ENCODE measurements at places on chromosomes 12 and 14.

- DNase-seq = no peak
Measured at GRCh38 chr12:21852251-21852650, 77.7 kb upstream of the KCNJ8 start.

GRCh38 chr14:75044752-75045151 is 6.5 kb downstream of the MLH3 start:
- DNase-seq = no peak

- no peak for DNase-seq
Measured at GRCh38 chr12:113059071-113059595, 2.6 kb downstream of the DTX1 start.

DNA sequence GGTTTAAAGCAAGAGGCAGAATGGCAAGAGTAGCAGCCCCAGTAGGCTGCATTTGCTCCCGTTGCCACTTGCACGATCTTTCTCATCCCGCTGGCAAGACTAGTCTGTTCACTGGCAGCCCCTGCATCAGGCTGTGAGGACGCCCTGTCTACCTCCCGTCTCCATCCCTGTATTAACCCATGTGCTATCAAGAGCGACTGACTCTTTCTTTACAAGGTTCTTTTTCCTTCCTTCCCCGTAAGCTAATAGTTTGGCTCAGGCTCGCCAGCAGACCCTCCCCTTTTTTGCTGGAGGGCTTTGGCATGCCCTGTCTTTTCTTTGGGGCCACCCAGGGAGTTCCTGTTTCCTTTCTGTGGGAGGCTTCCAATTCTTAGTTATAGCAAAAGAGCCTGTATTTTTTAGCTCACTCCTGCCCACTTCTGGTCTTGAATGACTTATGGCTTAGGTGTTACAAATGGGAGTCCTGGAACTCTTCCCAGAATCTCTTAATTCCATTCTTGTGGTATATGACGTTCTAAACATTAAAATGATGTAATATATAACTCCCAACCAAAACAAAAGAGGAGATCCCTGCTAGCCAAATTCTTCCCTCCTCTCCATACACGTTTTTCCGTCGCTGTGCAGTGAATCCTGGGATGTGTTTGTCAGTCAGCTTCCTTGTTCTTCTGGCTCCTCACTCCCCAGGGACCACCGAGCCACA is 149.0 kb downstream of the PRKCH start:
- no peak for DNase-seq

GRCh38 chr14:34012978-34013720 is 62.3 kb upstream of the EGLN3 start:
- no peak for DNase-seq

DNA sequence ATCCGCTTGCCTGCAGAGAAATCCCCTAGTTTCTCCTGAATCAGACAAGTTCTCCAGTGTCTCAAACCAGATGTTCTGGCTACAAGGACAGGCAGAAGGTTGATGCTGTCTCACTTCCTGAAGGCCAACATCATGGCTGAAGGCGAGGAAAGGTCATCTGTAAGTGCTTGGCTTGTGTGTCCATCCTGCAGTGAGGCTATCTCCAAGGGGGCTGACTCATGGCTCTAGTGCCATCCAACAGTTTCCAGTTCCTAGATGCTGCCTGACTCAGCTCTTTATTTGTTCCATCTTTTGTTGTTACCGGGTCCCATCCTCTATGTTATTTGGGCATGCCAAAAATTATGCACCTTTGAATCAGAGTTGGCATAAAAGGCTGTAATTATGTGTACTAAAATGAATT is 232.1 kb upstream of the TBX3 start:
- DNase-seq = no peak

GRCh38 chr14:59819446-59820088 is 51.0 kb downstream of the RTN1 start:
- DNase-seq = no peak

GRCh38 chr14:97158102-97158501 is 360.9 kb downstream of the VRK1 start:
- no peak for DNase-seq

DNA sequence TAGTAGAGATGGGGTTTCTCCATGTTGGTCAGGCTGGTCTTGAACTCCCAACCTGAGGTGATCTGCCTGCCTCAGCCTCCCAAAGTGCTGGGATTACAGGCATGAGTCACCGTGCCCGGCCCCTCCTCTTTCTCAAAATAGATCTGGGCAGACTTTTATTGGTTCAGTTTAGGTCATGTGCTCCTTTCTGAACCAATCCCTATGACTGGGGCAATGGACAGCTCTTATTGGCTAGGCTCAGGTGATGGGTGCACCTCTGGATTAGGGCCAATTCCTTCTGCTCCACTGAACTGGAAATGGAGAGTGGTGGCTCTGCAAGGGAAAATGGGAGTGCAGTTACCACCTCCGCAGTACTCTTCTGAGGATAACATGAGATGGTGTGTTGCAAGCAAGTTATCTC is 6.2 kb upstream of the ATP6V0A2 start:
- peak; percentile 29 for DNase-seq

DNA sequence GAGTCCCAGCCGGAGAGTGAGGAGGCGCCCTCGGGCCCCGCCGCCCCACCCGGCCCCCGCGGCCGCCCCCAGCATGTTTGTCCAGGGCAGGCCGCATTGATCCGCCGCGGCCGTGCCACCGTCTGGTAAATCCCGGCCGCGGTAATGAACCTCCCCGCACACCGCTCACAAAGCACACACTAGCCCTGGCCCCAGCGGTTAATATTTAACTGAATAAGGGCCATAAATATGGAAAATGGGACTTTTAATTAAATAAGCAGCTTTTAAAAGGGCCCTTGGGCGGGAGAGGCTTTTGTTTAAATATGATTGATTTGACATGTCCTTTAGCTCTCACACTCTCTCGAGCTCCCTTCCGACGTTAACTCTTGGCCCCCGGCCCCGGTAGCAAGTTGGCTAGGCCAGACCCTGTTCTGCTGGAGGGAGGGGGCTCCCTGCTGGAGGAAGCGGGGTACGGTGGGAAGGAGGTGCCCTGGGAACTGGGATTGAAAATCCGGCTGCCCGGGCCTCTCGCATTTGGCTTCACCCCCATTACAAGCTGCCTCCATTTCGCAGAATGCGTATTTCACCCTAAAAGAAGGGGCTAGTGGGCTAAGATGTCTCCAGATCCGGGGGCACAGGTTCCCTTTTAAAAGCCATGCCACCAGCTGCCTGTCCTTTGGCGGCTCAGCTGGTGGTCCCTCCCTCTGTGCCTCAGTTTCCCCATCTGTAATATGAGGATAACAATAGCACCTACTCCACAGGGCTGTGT is 199.8 kb downstream of the RBM19 start:
- no peak for DNase-seq

DNA sequence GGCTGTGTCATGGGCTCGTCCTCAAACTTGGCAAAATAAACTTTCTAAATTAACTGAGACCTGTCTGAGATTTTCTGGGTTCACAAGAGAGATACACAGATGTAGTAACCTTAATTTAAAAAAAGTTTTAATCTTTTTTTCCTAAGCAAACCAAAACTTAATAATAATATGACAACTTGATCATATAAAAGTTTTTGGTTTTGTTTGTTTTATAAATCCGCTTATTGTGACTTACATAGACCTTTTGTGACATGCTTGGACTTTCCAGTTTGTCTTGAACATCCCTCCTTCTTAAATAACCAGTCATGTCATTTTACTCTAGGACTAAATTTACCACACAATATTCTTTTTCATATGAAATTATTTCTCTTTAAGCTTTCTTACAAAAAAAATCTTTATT is 8.5 kb downstream of the RDH12 start:
- DNase-seq = no peak

DNA sequence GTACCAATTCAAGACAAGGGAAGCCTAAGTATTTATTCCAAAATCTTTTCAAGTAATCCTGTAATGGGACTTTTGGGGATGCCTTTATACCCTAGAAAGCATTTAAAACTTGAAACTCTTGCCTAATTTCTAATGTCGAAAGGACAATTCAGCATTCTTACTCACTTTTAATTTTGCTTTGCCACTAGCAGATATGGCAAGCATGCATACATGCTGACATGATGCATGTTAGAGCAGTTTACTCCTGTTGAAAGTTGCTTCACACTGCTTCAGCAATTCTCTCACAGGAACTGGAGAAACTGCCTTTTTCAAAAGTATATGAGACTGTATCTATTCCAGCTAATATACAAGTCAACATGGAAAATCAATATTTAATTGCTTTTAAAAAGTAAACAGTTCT is 79.9 kb downstream of the TAOK3 start:
- DNase-seq = no peak

DNA sequence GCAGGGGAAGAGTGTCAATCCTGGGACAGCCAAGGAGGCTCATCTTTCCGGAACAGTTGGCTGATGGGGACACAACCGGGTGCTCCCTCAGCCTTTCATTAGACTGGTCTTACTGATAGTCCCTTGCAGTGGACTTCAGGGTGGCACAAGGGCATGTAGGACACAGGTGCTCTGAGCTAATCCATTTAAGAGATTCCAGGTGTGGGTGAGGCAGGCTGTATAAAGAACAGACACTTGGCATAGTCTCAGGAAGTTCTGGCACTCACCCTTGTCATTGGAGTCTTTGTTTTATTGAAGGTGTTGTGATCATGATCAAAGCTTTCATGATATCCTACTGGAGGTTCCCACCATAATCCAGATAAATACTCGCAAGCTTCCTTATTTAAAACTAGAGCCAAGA is 341.6 kb downstream of the EMP1 start:
- DNase-seq = no peak

DNA sequence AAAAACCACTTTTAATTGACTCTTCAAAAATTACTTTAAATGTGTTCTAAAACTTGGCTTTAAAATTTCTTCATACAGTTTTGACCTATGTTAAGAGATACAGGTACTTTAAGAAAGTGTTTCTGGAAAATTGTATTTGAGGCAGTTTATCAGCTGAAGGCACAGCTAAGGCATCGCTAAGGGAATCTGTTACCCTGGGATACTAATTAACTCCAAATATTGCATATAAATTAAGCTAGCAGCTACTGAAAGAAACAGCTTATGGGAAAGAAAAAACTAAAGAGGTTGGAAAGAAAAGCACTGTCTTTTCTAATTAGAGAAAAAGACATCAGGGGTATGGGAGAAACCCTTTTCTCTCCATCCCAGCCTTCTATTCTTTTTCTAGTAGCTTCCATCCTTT is 134.1 kb upstream of the SLC35F4 start:
- no peak for DNase-seq

DNA sequence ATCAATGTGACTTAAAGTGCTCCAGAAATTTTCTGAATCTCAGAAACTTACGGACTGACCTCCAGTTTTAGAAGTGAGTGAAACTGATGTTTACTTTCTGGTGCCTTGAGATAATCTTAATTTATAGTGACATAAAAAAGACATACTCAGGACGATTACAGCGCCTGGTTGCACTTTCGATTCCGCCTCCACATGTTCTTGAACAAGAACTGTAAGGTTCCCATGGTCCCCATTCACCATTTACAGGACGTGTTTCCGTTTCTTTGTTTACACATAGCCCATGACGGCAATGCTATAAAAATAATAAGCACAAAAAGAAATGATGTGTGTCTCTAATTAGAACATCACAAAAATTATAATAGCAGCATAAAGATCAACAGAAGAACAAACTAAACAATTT is 98.2 kb downstream of the ADAMTS20 start:
- no peak for DNase-seq

- DNase-seq = no peak
Measured at GRCh38 chr14:99234355-99234754, 37.6 kb downstream of the BCL11B start.

DNA sequence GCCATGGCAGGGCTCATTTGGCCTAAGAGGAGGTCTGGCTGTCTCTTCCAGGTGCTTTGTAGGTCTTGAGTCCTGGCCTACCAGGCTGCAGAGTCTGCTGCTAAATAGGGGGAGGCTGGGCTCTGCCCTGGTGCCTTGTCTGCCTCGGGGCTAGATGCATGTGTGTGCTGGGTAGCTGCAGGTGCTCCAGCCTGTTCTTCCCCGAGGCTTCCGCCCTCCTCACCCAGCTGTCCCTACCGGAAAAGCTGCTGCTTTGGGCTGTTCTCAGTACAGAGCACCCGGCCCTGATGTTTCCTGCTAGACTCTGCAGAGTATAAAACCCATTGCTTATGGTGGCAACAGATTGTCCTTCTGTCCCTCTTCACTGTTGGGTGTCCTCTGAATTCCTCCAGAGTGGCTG is 37.7 kb downstream of the RAB35 start:
- DNase-seq = no peak

- no peak for DNase-seq
Measured at GRCh38 chr14:99057576-99058083, 214.4 kb downstream of the BCL11B start.

DNA sequence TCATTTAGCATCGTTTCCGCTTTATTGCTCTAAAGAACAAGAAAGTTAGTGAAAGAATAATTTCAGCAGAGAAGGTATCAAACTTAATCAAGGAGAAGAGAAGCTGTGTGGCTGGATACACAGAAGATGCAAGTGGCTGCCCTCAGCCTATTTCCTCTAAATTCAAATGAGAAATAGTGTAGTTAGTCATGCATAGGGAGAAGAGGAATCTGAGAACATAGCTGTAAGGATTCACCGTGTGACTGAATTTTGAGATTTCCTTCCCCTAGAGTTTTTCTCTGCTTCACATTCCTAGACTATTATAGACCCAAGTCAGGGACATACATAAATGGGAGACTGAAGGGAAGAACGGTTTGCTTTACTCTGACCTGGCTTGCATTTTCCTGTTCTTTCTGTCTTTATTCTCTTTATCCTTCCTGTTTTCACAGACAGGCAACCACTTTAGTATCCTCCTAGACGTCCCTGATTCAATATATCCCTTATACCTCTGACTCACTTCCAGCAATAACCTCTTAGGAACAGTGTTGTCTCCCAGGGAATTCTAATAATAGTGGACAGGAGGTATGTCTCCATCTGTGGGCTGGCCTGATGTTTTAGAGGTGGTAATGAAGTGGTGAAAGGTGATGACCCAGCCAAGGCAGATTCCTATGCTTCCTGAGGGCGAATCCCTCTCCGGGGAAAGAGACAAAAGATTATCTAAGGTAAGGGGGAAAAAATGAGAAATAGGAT is 7.0 kb downstream of the RNASE10 start:
- no peak for DNase-seq

- DNase-seq = no peak
Measured at GRCh38 chr12:79517363-79517762, 173.4 kb downstream of the PAWR start.

DNA sequence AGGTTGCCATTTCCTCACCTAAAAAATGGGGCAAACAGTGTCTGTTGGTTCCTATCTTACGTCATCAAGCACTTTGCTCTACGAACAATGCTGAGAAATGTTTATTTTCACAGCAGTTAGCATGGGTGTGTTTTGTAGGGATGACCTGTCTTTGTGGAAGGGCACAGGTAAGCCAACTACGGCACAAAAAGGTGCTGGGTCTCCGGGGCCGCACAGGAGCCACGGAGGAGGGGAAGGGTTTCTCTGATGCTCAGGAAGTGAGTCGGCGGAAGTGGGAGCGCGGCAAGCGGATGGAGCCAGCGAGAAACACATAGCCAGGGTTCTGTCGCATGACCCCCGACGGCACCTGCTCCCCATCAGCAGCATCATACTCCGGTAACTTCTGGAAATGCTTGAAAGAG is 65.6 kb upstream of the TCL1B start:
- DNase-seq = no peak

- no peak for DNase-seq
Measured at GRCh38 chr12:69644511-69644910, 33.8 kb upstream of the LRRC10 start.

GRCh38 chr14:62029569-62029924 is 267.3 kb downstream of the SNAPC1 start:
- DNase-seq = no peak

GRCh38 chr14:49851813-49852212 is 775 bp downstream of the NEMF start:
- DNase-seq = no peak

- DNase-seq = no peak
Measured at GRCh38 chr12:82760423-82760822, 73.7 kb downstream of the TMTC2 start.

Measured in NCI-H2171 (cell line).